Endodermal cell (in vitro differentiated cells): ENCODE measurements at places on chromosomes 1 and 21. TPM values are rescaled to one million over a fixed set of nuclear protein-coding genes. Genes with fewer than 3 reads are reported as not detected.

DNA sequence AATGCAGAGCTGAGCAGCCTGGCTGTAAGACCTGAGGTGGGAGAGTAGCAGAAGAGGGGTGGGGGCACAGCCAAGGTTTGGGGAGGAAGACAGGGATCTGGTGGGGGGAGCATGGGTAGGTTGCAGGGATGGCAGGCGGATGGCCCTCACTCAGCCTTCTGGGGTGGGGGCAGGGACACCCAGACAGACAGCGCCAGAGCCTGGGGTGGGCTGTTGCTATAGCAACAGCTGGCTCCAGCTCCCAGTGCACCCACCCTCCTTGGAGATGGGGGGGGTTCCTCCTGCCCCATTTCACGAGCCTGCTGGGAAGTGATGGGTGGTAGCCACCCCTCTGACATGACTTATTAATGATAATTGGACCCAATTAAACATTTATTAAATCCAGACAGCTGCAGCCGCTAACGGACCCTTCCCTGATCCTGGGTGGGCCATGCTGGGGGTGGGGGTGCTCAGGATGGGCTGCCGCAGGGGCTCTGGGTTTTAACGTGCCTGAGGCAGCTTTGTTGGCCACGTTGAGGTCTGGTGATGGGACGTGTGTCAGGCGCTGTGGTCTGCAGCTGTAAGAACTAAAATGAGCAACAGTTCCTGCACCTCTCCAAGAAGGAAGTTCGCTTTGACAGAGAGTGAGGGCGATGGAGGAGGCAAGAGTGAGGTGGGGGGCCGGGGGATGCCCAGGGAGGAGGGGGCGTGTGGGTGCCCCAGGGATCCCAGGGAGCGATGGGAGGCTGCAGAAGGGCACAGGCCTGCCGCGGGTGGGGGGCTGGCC lies 19.4 kb downstream of the AGRN start:
- no peak for DNase-seq
- peaks cover 11% of the 10 kb centered on the region for H3K36me3 ChIP-seq
- H3K4me3 ChIP-seq: no peak overlapping the region
- H3K4me1 ChIP-seq: peaks cover 3% of the 10 kb centered on the region

- no peaks in the 10 kb centered on the region for H3K4me1 ChIP-seq
- peak; percentile 62 for DNase-seq
- H3K4me3 ChIP-seq: no peak overlapping the region
- no peaks in the 10 kb centered on the region for H3K36me3 ChIP-seq
- no peak overlapping the region for H3K27ac ChIP-seq
Observed at GRCh38 chr1:172429331-172430127, 9.0 kb downstream of the C1orf105 start.

DNA sequence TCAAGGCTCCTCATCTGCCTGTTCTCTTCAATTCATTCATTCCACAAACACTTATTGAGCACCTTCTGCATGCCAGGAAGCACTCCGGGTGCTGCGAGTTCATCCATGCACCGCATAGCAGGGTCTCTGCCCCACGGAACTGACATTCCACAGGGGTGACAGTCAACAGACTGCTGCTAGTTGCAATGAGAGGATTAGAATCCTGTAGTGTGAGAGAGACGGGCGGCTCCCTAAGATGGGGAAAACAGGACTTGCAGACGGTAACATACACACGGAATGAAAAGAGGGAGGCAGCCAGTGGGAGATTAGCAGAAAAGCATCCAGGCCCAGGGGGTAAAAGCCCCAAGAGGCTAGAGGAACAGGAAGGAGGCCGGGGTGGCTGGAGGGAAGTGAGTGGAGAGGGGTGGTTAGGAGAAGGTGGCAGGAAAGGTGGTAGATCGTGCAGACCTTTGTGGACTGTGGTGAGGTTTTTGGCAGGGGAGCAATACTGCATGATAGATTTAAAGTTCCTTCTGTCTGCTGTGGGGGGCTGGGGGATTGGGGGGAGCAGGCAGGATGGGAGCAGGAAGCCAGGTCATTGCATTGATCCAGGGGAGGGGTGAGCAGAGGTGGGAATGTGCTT lies 6.6 kb downstream of the TNFRSF8 start:
- H3K27me3 ChIP-seq: peaks cover 3% of the 10 kb centered on the region
- H3K36me3 ChIP-seq: no peaks in the 10 kb centered on the region
- H3K4me3 ChIP-seq: no peak overlapping the region
- peaks cover 7% of the 10 kb centered on the region for H3K4me1 ChIP-seq
- no peak overlapping the region for H3K27ac ChIP-seq

- no peaks in the 10 kb centered on the region for H3K27me3 ChIP-seq
- no peak overlapping the region for H3K27ac ChIP-seq
- H3K4me1 ChIP-seq: no peaks in the 10 kb centered on the region
- DNase-seq: no peak
- no peak overlapping the region for H3K4me3 ChIP-seq
- H3K36me3 ChIP-seq: no peaks in the 10 kb centered on the region
Observed at GRCh38 chr1:235017719-235018118, 110.9 kb downstream of the TOMM20 start.

The NFASC gene
- total RNA-seq: 45.7 and 45.9 TPM in 2 replicates

GRCh38 chr1:186532466-186532865 lies 71.6 kb upstream of the PDC start:
- DNase-seq: no peak
- H3K27ac ChIP-seq: no peak overlapping the region
- H3K4me1 ChIP-seq: no peaks in the 10 kb centered on the region
- no peaks in the 10 kb centered on the region for H3K36me3 ChIP-seq
- no peaks in the 10 kb centered on the region for H3K27me3 ChIP-seq

GRCh38 chr21:38211321-38211720 lies 45.5 kb upstream of the KCNJ15 start:
- no peak for DNase-seq
- H3K4me1 ChIP-seq: no peaks in the 10 kb centered on the region
- no peaks in the 10 kb centered on the region for H3K36me3 ChIP-seq
- H3K4me3 ChIP-seq: no peak overlapping the region

DNA sequence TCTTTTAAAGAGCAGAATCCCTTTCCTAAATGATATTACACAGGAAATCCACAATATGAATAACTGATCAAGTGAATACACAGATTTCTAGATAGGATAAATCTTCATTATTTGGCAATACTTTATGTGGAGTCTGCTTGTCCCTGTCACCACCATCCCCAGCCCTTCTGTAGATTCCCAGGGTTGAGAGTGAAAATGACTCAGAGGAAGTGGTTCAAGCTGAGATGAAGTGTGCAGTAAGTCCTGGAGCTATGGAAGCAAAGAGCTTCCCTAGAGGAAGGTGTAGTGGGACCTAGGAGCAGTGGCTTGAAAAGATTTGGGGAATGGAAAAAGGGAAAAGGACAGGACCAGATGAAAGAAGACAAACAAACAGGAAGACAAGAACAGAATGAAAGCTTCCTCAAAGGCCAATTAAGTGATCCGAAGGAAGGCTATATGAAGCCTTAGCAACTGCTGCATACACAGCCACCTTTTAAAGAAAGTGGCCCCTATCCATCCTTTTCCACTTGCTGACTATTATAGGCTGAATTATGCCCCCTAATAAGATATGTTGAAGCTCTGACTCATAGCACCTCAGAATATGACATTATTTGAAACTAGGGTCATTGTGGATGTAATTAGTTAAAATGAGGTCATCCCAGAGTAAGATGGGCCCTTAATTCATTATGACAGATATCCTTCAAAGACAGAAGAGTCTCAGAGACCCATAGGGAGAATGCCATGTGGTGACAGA lies 96.5 kb upstream of the CAMK1G start:
- H3K27me3 ChIP-seq: no peaks in the 10 kb centered on the region
- H3K4me1 ChIP-seq: peaks cover 21% of the 10 kb centered on the region
- no peak for DNase-seq

GRCh38 chr1:154352581-154353459 lies 27.5 kb downstream of the ATP8B2 start:
- H3K4me1 ChIP-seq: peaks cover 7% of the 10 kb centered on the region
- peaks cover 7% of the 10 kb centered on the region for H3K36me3 ChIP-seq
- H3K27ac ChIP-seq: peak overlapping the region; percentile 16
- peak; percentile 89 for DNase-seq
- H3K4me3 ChIP-seq: peak overlapping the region; percentile 80
- peaks cover 14% of the 10 kb centered on the region for H3K27me3 ChIP-seq

The GBP7 gene
- total RNA-seq: not detected in 3 replicates

The WDR47 gene
- 7.5 and 9.8 TPM in 2 replicates for total RNA-seq

DNA sequence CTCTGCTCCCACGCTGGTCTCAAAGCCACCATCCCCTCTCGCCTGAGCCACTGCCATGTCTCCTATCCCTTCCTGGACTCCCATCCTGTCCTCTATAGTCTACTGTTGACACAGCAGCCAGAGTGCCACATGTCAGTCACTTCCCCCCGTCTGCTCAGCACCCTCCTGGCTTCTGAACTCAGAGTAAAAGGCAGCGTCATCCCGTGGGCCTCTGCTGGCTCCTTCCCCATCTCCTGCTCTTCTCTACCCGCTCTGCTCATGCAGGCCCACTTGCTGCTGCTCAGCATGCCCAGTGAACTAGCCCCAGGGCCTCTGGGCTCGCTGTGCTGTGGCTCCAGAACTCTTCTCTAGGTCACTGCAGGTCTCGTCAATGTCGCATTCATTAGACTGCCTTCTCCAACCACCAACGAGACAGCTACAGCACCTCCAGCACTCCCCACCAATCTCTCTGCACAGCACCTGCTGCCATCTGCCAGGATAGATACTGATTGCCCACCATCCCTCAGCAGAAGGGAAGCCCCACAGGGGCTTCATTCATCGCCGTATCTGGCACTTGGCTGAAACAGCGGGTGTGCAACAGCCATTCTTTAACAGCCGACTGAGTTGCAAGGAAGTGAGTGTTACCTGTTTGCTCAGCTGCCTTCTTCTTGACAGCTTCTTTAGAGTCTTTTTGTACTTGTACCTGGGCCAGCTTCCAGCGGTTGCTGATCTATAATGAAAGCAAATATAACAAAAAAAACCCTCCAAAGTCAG lies 11.8 kb upstream of the SRM start:
- DNase-seq: no peak
- no peaks in the 10 kb centered on the region for H3K4me1 ChIP-seq
- H3K27ac ChIP-seq: no peak overlapping the region
- H3K27me3 ChIP-seq: no peaks in the 10 kb centered on the region
- H3K36me3 ChIP-seq: peaks cover 89% of the 10 kb centered on the region
- no peak overlapping the region for H3K4me3 ChIP-seq

The TBX15 gene
- not detected in 3 replicates for total RNA-seq

- no peaks in the 10 kb centered on the region for H3K27me3 ChIP-seq
- H3K4me3 ChIP-seq: no peak overlapping the region
Observed at GRCh38 chr1:43539726-43540434, 9.2 kb downstream of the PTPRF start.

DNA sequence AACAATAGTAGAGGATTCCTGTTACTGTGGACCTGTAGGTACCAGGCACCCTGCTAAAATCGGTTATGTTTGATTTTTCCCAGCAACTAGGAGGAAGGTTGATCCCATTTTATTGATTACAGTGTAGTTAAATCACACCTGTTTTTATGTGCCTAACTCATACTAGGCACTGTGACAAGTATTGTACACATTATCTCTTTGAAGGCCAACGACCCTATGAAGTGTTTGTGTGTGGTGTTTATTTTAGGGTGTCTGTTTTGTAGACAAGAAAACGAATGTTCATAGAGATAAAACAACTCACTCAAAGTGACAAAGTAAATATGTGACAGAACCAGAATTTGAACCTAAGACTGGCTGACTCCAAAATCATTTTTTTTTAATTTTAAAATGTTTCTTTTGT lies 49.5 kb downstream of the FGGY start:
- H3K27ac ChIP-seq: no peak overlapping the region
- no peaks in the 10 kb centered on the region for H3K27me3 ChIP-seq
- DNase-seq: no peak
- peaks cover 13% of the 10 kb centered on the region for H3K4me1 ChIP-seq
- H3K36me3 ChIP-seq: no peaks in the 10 kb centered on the region

DNA sequence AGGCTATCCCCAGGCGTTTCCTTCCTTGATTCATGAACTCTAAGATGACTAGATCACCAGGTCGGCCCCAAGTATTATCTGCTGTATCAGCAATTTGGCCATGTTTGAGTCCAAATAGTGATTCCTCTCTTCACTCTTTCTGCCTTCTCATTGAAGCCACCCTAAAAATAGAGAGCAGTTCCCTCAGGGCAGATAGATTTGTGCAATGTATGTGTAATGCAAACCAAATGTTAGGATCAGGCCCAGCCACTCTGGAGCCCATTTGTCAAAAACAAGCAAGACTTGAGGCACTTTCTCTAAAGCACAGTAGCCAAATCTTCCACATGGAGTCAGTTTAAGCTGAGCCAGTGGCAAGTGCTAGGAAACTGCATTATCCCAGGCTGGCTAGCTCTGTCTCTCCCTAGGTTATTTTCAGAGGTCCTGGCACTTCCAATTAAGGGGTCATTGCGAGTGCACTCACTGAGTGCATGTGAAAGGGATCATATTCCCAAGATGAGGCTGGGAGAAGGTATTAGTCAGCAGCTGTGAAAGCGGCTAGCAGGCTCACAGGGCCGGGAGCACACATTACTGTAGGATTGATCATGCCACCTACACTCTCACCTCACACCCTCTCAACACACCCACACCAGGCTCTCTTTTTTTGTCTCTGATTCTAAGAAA lies 97.9 kb upstream of the RAB3GAP2 start:
- peak; percentile 69 for DNase-seq
- no peak overlapping the region for H3K4me3 ChIP-seq

The RBM11 gene
- 13.5 to 26.6 TPM (median 14.2 TPM) in 3 replicates for total RNA-seq

GRCh38 chr1:84803604-84804003 lies 89.4 kb downstream of the LPAR3 start:
- no peaks in the 10 kb centered on the region for H3K36me3 ChIP-seq
- no peak overlapping the region for H3K4me3 ChIP-seq
- no peak overlapping the region for H3K27ac ChIP-seq
- no peaks in the 10 kb centered on the region for H3K27me3 ChIP-seq
- no peaks in the 10 kb centered on the region for H3K4me1 ChIP-seq

The NHLH1 gene
- 0.31 TPM in 1 of 3 replicates, not detected in the others for total RNA-seq

GRCh38 chr1:151992303-151993083 lies 1.2 kb downstream of the S100A10 start:
- H3K4me3 ChIP-seq: peak overlapping the region; percentile 88
- peak; percentile 90 for DNase-seq
- peaks cover 27% of the 10 kb centered on the region for H3K4me1 ChIP-seq
- peaks cover 17% of the 10 kb centered on the region for H3K36me3 ChIP-seq

The HPDL gene
- total RNA-seq: 10.1 and 10.4 TPM in 2 replicates

- H3K27ac ChIP-seq: no peak overlapping the region
- no peak for DNase-seq
- H3K27me3 ChIP-seq: no peaks in the 10 kb centered on the region
- H3K4me3 ChIP-seq: no peak overlapping the region
Observed at GRCh38 chr1:24540906-24541710, 14.8 kb upstream of the NCMAP start.

The MAN1C1 gene
- total RNA-seq: 4.3 and 5.1 TPM in 2 replicates

DNA sequence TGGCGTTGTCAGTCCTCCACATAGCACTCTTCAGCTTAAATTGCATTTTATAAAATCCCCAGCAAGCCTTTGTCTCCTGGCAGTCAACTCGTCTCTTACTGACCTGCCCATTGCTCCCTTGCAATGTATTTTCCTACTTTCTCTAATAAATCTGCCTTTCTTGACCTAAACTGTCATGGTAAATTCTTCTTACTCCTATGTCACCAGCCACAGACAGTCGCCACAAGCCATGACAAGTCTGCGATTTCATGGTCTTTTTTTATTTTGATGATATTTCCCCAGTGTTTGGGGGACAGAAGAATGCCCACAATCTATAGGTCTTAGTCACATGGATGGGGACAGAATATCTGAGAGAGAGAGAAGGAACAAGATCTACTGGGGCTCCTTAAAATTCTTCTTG lies 8.4 kb downstream of the IFNAR2 start:
- H3K27ac ChIP-seq: no peak overlapping the region
- peaks cover 16% of the 10 kb centered on the region for H3K36me3 ChIP-seq
- no peak for DNase-seq
- no peaks in the 10 kb centered on the region for H3K27me3 ChIP-seq

GRCh38 chr21:37207441-37208009 lies 59.6 kb downstream of the VPS26C start:
- no peak overlapping the region for H3K4me3 ChIP-seq
- no peak overlapping the region for H3K27ac ChIP-seq
- H3K36me3 ChIP-seq: peaks cover 30% of the 10 kb centered on the region
- H3K4me1 ChIP-seq: no peaks in the 10 kb centered on the region
- DNase-seq: no peak
